ENCODE measurements at places on chromosomes 5 and 9. TPM values are rescaled to one million over a fixed set of nuclear protein-coding genes. Genes with fewer than 3 reads are reported as not detected.

The ANKRD34B gene
- 1.5 TPM for total RNA-seq

The ZNF366 gene
- total RNA-seq: 0.13 TPM

The OR1J2 gene
- total RNA-seq: not detected

The EQTN gene
- total RNA-seq: not detected

The IRX4 gene
- 0.92 TPM for total RNA-seq

The ORM2 gene
- not detected for total RNA-seq

The SLC25A2 gene
- not detected for total RNA-seq

The PCDHB8 gene
- total RNA-seq: 0.34 TPM

The RLN2 gene
- 1.0 TPM for total RNA-seq

The AMBP gene
- not detected for total RNA-seq

The SLC4A9 gene
- total RNA-seq: not detected

The ENC1 gene
- 72.5 TPM for total RNA-seq

The COQ4 gene
- 46.3 TPM for total RNA-seq

The GRM6 gene
- total RNA-seq: not detected

The CARD6 gene
- total RNA-seq: 3.3 TPM

The SLCO6A1 gene
- total RNA-seq: not detected

The FOXD4L5 gene
- total RNA-seq: 0.04 TPM

The MEIKIN gene
- total RNA-seq: not detected

The OR1J1 gene
- total RNA-seq: not detected

The SMU1 gene
- total RNA-seq: 18.1 TPM

The F2RL1 gene
- total RNA-seq: 144 TPM

Measured in kidney epithelial cell (primary cell).